ENCODE measurements at places on chromosomes 11 and 22.

DNA sequence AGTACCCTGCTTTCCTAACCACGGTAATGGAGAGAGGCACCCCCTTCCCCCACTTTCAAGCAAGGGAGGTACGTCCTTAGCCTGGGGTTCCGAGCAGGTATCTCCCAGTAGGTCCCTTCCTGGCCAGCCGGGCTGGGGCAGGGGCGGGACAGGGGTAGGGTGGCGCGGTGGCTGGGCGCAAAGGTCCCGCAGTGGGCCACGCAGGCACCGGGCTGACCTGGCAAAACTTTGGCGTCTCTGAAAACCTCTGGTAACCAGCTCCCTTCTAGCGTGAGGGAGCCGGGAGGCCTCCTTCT, 323 bp upstream of the P2RY2 start:
- no peak for DNase-seq

- no peak for DNase-seq
These were observed 7.0 kb downstream of the MARK2 start for GRCh38 chr11:63845911-63846310.

DNA sequence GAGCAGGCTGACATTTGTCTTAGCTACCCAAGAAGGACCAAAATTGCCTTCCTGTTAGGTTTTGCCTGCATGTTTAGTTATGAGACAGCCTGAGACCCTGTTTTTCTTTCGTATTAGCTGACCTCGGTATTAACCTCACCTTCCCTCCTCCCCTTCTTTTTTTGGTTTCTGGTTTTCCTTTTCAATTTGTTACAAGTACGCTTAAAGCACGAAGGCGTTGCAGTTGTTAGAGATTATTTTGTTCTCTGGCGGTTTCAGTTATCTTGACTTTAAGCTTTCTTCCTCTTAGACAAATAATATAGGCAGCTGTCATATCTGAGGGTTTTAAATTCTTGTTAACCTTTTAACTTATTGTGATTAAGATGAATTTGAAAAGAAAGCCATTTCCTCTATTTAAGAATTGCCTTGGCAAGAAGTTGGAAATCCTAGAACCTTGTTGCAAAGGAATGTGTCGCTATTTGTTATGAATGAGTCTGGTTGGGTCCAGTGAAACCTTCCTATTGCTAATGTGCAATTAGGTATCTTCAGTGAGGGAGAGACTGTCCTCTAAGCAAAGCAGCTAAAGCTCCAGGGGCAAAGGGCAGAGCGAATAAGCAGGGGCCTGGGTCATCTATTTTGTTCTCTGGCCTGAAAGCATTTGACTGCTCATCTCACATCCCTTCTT, 45.7 kb downstream of the PACS1 start:
- no peak for DNase-seq

GRCh38 chr22:39176143-39176713, 23.7 kb upstream of the CBX7 start:
- DNase-seq, result no peak

GRCh38 chr11:15178214-15178613, 63.5 kb downstream of the INSC start:
- no peak for DNase-seq

DNA sequence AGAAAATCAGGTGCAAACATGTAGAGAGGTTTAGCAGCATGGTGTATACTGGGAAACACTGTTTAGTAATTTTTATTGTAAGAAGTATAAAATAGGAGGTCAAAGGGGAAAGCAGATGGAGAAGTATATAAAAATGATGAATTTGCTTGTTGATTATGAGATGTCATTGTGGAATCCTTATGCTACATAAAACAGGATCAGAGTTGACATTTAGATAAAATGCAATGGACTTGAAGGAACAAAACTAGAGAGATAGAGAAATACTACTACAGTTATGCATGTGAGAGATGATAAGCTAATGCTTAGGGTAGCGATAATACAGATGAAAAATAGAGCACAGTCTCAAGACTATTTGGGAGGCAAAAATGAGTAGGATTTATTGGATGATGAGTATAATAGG, 191.9 kb upstream of the CTSC start:
- DNase-seq, result no peak

DNA sequence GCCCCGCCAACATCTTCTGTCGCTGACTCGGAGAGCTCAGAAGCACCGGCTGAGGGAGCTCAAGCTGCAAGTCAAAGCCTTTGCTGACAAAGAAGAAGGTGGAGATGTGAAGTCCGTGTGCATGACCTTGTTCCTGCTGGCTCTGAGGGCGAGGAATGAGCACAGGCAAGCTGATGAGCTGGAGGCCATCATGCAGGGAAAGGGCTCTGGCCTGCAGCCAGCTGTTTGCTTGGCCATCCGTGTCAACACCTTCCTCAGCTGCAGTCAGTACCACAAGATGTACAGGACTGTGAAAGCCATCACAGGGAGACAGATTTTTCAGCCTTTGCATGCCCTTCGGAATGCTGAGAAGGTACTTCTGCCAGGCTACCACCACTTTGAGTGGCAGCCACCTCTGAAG, 6.7 kb downstream of the RAG1 start:
- DNase-seq, result no peak

DNA sequence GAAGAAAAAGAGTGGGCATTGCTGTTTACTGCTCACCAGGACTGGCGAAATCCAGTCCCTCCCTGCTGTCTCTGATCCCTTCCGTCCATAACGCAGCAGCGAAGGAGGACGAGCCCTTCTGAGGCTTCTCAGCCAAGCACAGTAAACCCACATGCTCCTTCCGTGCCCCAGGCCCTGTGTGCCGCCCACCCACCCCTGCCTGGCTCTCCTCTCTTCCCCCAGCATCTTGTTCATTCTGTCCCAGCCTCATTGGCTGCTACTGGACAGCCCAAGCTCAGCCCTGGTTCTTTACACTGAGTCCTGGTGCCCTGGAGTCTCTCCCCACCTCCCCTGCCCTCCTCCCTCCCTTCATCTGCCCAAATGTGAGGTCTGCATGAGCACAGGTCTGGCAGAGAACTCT, 559.7 kb downstream of the BRD1 start:
- DNase-seq, result no peak

DNA sequence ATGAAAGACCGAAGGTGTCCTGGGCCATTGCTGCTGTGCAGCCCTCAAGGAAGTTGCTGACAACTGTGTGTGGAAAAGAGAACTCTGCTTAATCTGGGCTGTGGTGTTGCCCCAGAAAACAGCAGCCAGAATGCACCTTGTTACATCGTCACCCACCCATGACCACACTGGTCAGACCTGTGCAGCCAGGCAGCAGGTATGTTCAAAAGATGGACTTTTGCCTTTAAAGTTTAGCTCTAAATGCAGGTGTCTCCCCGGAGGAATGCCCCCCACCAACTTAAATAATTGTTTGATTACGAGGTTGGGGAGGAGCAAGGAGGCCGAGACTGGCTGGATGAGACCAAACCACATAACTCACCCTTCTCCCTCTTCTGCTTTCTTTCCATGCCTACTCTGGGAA, 15.3 kb upstream of the POLA2 start:
- DNase-seq, result no peak

DNA sequence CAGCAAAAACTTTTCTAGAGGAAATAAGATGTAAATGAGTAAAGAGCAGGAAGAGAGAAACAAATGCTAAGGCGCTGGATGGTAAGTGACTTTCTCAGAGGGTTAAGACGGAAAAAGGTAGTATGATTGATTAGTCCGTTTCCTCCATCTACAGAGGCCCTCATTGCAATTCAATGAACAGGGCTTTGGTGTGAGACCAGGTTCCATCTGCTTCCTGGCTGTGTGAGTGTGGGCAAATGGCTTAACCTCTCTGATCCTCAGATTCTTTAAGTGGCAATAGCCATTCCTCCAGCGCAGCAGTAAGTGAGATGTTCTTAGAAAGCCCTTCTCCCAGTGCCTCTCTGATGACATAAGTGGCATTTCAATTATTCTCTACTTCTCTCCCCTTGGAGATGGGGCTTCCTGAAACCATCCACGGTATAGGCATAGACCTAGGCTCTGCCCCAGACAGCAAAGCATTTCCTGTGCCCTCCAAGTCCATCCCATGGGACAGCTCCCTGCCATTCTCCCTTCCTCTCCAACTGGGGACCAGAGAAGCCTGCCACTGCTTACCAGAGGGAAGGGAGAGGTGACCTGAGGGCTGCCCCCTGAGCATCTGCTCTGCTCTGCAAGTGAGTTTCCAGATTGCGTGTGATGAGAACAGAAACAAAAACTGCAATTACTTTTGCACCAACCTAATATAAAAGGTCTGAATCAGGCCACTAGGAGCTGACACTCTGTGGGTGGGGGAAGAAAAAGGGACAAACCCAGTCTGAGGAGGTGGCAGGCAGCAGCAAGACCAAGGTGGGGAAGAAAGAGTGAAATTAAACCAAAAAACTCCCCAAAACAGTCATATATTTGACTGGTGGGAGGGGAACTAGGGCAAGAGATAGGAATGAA, 12.7 kb upstream of the CD44 start:
- no peak for DNase-seq

GRCh38 chr11:95101935-95102334, 12.3 kb downstream of the ENDOD1 start:
- DNase-seq, result no peak

DNA sequence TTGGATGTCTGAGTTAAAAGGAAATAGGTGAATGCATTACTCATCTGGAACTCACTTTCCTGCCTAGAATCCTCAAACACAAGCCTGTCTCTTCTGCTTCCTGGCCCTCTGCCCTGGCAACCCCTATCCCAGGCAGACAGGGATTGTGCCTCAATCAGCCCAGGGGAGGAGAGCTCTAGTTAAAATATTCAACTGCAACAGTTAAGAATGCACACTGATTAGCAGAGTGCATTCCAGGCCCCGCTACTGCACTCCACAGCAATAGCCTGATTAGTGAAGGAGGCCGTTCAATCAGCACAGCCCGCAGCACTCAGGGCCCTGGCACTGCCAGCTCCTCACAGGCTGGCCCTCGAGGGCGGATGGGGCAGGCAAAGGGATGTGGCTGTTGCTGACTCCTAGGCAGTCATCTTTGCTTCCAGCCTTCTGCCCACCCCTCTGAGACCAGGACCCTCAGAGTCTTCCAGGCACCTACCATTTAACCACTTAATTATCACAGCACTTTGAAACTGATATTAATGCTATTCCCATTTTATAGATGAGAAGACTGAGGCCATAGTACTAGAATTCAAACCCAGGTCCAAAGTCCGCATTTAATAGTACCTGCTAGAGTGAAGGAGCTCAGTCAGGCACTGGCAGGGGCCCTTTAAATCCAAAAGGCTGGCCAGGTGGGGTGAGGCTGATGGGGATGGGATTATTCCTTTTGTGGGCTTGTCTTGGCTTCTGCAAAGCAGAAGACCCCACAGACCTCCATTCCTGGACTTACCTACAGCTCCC, 435.3 kb downstream of the SOX6 start:
- DNase-seq, result no peak

DNA sequence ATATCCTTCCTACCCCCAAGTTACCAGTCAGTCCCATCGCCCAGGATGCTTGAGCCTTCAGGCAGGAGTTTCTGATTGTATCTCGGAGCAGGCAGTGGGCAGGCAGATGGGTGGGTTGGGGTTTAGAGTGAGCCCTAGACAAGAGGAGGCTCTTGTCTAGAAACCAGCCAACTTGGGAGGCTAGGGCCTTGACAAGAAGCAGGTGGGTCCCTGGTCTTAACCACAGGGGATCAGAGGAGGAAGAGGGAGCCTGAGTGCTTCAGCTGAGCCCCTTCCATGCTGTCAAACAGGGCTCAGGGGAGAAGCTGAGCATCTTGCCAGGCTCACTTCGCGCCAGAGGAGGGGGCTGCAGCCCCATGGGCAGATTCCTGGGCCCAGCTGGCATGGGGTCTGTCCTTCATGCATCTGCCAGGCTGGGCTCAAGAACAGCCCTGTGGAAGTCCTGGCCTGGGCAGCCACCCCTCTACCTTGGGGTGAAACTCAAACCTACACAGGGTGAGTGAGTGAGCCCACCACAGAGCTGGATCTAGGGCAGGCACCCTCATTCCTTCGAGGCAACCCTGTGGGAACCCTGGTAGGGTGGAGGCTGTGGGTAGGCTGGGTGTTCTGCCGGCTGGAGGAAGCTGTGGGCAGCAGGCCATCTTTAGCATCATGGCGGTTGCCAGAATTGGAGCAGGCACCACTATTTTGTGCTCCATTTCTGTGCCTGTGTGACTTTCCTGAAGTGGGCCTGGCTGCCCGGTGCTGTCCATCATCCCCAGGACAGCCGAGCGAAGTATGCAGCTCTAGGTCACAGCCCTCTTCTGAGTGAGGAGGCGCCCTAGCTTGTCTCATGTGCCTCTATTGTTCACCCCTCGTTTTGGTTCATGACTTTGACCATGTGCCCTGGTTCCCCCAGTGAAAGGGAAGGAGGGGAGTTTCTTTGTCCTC, 108.1 kb downstream of the MORC2 start:
- no peak for DNase-seq

DNA sequence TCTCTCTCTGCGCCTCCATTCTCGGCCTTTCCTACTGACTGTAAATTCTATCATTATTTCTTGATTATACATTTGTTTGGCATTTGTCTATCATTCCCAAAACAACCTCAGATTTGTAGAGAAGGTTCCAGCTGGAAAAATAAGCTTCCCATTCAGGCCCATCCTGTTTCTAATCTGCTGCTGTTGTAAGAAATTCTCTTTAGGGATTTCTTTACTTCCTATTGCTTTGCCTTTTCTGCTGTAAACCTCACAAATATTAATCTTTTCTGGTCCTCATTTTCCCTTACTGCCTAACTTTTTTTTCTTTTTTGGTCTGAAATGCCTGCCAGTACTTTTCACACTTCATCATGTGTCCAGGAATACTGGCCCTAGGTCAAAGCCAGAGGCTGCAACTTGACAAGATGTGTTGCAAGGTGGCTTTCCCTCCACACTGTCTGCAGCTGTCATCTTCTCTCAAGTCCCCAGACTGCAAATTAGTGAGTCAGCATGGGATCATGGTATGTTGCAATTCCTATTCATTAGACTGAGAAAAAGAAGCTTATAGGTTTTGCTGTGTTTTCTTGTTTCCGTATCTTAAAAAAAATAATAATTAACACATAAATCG, 858.7 kb upstream of the CHORDC1 start:
- DNase-seq, result peak; percentile 34

DNA sequence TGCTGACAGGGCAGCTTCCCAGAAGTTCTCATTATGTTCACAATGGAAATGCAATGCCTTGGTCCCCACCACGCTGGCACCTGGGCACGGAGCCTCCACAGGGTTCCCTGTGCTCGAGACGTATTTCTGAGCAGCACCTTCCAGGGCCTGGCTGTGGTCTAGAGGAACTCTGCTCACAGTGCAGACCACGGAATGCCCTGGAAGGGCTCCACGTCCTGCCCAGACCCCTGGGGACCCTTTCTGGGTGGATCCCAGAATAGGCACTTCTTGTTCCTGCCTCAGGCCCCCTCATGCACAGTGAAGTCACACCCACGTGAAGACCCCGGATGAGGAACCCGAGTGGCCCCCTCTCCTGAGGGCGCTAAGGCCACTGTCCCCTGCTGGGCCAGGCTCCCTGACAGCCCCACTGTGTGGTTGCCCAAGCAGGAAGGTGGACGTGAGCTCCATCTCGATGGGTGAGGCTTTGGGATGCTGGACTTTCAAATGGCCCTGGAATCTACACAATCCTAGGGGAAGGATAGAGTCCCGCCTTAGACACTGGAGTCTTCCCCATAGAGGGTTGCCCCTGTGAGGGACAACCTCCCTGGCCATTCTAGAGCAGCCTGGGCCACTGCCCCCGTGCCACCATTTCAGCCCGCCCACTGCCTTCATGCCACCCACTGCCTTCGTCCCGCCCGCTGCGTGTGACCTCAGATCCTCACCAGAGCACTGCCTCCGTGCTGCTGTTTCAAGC, 1106.8 kb downstream of the BRD1 start:
- DNase-seq, result no peak

GRCh38 chr11:133072378-133072777, 459.9 kb downstream of the OPCML start:
- no peak for DNase-seq

- DNase-seq, result no peak
These were observed 154.9 kb downstream of the CACNA1I start for GRCh38 chr22:39725351-39726035.

- DNase-seq, result no peak
These were observed 7.4 kb downstream of the MED15 start for GRCh38 chr22:20514658-20515406.

Data from SK-N-DZ (cell line).